Aorta (tissue), 5 donors: ENCODE measurements at places on chromosomes 11 and 22.

DNA sequence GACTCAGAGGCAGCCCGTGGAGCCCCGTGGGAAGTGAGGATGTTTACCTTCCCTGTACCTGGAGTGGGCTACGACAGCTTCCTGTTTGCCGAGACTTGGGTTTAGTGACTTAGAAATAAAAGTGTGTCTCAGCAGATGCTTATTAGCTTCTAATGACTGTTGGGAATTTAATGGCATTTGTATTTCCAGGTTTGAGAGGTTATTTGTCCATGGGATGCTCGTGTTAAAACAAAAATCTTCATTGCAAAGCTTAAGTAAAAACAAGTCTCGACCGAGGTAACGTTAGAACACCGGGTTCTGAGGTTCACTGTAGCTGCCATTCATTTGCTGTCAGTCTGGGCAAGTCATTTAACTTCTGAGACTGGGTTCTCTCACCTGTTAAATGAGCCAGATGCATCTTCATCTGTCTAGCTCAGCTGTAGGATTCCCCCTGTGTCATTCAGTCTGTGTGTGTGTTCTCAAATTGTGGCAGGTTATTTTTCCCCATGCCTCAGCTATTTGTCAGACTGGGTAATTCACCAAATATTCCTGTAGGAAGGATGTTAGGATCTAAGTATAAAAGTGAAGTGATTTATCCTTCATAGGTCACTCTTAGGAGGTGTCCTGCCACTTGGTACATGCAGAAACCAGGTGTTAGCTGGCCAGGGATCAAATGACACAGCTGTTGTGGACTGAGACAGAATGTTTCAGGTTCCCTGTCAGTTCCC lies 791 bp downstream of the EI24 start:
- H3K36me3 ChIP-seq: peaks cover 2% of the 10 kb centered on the region
- no peaks in the 10 kb centered on the region for H3K27me3 ChIP-seq
- peak overlapping the region; percentile 86 for H3K4me3 ChIP-seq
- no peak overlapping the region for H3K27ac ChIP-seq

DNA sequence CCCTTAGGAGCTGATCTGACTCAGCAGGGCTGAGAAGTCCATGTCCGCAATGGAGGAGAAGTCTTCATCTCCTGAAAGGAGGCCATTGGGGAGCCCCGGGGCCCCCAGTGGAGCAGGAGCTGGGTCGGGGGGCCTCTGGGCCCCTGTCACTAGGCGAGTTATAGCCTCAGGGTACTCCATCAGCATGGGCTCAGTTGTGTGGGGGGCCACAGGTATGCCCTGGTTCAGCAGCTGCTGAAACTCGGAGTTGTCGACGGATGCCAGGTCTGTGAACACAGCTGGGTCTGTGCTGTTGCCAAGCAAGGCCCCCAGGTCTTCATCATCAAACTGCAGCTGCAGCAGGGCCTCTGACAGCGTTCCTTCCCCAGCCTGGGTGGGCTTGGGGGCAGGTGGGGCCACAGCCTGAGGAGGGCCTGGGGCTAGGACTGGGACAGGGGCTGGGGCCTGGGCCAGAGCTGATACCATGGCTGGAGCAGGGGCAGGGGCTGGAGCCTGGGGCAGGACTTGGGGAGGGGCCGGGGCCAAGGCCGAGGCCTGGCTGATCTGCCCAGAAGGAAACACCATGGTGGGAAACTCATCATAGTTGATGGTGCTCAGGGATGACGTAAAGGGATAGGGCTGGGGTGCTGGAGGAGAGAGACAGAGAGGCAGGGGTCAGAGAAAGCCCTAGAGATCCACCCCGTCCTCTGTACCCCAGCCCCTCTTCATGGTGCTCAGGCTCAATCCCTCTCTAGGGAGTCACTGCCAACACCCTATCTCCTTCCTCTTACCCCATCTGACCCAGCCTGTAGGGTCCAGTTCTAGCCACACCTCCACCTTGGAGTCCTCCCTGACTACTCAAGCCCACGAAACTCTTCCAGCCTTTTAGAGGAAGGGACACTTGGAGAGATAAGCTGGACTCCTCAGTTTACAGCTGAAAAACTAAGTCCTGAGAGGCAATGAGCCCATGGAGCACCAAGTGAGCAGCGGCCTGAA lies 8.1 kb downstream of the RELA start:
- H3K4me1 ChIP-seq: peaks cover 4% of the 10 kb centered on the region
- H3K36me3 ChIP-seq: no peaks in the 10 kb centered on the region
- H3K27ac ChIP-seq: no peak overlapping the region
- no peaks in the 10 kb centered on the region for H3K27me3 ChIP-seq
- H3K4me3 ChIP-seq: no peak overlapping the region
- DNase-seq: no peak

- no peaks in the 10 kb centered on the region for H3K4me1 ChIP-seq
- no peak overlapping the region for H3K4me3 ChIP-seq
- no peak overlapping the region for H3K27ac ChIP-seq
- no peak for DNase-seq
These were observed 46.1 kb downstream of the NELL1 start for GRCh38 chr11:20715464-20715863.

- no peaks in the 10 kb centered on the region for H3K4me1 ChIP-seq
- H3K27ac ChIP-seq: no peak overlapping the region
- H3K4me3 ChIP-seq: no peak overlapping the region
- no peaks in the 10 kb centered on the region for H3K36me3 ChIP-seq
- H3K27me3 ChIP-seq: peaks cover 1% of the 10 kb centered on the region
- no peak for DNase-seq
These were observed 3.2 kb downstream of the NELL1 start for GRCh38 chr11:20672575-20672974.
